ENCODE measurements at places on chromosomes 6 and 20.

DNA sequence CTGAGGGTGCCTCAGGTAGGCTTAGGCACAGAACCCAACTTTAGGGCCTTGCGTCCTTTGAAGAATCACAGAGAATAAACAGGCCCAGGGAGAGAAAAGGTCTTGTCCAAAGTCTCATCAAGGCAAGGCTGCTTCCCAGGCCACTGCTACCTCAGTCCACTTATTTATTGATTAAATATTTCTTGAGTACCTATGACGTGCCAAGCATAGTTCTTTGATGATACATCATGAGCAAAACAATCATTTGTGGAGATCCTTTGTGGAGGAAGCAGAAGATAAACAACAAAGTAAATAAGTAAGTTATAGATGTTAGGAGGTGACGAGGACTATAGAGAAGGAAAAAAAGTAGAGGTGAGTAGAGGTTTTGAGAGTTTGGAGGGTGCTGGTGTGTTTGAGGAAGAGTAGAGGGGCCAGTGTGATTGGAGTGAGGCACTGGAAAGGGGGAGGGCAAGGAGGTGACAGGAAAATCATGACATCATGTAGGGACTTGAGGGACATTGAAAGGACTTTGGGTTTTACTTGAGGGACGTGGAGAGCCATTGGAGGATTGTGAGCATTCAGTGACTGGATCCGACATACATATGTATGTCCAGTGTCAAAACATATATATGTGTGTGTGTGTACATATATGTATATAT is 14.1 kb upstream of the CHMP4B start:
- DNase-seq, result no peak

DNA sequence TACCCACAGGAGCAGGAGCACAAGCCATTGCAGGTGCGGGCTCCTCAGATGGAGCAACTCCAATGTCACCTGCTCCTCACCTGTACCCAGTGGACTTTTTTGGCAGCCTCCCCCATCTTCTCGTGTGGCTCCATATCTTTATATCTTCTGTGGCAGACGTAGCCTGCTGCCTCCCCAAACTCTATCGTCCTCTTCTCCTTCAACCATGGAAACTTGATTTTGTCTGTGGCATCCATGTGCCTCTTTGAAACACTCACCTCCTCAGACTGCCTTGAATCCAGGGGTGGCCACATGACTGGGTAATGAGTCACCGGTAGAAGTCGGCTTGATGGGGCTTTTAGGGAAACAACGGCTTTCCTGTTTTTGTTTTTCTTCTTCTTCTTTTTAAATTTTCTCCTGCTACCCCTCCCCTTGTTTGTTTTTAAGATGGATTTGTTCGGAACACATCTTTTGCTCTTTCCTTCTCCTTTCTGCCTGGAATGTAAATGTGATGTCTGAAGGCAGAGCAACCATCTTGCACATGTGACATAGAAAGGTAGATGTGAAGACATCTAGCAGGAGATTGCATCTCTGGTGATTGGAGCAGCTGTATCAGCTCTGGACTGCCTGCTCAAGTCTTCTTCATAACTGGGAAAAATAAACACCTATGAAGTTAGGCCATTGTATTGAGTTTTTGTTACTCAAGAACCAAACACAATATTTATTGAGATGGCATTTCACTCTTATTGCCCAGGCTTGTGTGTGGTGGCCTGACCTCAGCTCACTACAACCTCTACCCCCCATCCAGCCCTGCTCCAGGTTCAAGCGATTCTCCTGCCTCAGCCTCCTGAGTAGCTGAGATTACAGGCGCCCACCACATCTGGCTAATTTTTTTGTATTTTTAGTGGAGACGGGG is 69.9 kb upstream of the DDR1 start:
- DNase-seq, result no peak

- DNase-seq, result no peak
These were observed 261.2 kb downstream of the ADGB start for GRCh38 chr6:146859795-146860495.

DNA sequence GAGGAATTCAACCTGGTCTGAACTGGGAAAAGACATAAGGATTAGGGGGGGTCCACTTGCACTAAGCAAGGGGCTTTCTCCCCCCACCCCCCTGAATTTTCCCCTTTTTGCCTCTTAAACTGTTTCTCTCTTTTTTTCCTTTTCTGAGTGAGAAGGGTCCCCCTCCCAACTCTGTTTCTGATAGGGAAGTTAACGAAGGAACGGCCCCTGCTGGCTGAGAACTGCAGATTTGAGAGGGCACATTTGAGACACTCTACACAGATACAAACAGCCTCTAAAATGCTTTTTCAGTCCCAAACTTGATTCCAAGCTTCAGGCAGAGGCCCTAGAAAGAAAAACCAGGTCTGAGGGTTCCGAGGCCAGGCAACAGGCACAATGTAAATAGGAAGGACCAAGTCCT is 91.7 kb downstream of the JARID2 start:
- no peak for DNase-seq

DNA sequence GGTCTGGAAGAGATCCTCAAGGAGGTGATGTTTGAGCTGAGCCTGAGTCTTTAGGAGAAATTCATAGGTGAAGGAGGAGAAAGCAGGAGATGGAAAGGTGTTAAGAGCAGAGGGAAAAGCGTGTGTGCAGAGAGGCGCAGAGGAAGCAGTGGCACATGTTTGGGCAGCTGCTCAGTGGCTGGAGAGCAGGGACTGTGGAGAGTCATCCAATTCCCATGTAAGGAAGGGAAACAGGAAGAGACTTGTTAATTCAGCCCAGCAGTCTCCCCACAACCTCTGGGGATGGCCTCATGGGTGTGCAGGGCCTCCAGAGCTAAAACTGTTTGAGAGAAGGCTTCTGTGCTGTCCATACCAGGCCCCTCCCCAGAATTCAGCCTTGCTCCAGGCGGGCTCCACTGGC is 16.2 kb downstream of the AAR2 start:
- no peak for DNase-seq

DNA sequence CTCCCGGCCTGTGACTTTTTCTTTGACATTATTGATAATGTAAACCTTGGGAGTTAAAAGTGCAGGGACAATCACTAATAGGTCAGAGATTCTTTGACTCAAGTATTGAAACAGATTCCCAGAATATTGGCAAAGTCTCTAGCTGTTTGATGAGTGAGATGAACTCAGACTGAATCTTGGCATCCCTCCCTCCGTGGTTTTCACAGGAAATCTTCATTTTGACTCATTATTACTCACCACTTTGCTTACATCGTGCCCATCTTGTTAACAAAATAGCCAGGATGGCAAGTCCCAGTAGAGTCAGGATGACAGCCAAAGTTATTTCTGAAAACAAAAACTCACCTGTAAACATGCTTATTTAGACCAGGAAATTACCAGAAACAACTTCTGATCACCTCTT is 2.0 kb downstream of the TSBP1 start:
- no peak for DNase-seq

- no peak for DNase-seq
These were observed 52.8 kb downstream of the FKBP5 start for GRCh38 chr6:35635601-35636597.

DNA sequence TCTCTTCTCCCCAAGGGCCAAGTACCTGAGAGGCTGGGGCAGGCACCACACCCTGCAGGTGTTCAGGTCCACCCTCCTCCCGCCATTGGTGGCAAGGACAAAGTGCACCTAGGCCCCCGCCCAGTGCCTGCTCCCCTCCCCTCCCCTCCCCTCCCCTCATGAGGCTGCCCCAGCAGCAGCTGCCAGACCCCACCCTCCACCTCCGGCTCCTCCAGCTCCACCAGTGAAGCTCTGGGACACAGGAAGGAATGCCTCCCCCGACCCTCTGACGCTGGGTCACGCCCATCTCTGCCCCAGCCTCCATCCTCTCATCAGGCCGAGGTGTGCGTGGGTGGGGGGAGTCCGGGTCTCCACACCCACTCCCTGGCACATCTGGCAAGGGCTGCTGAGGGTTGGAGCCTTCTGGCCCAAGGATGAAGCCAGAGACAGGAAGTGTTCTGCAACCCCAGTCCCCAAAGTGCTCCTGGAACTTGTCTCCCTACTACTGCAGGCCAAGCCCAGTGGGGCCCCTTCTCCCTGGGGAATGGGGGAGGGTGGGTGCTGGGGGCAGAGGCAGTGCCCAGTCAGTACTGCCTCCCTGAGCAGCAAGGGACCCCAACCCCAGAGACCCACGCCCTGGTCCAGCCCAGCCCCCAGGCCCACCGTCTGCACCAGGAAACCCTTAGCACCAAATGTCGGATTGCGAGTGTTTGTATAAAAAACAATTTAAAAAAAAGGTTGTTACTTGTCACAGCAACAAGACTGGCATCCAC is 1.6 kb upstream of the UCKL1 start:
- DNase-seq, result peak; percentile 66

- peak; percentile 61 for DNase-seq
These were observed at the start of gene BEND6 for GRCh38 chr6:56954403-56955170. Gene BEND6 (plus strand): TSS chr6:56955107. CDS start chr6:56981811, 26,704 bp downstream.

GRCh38 chr6:46440141-46440540 is 51.1 kb downstream of the RCAN2 start:
- no peak for DNase-seq

GRCh38 chr20:46347841-46348803 is 39.8 kb upstream of the CDH22 start:
- no peak for DNase-seq

DNA sequence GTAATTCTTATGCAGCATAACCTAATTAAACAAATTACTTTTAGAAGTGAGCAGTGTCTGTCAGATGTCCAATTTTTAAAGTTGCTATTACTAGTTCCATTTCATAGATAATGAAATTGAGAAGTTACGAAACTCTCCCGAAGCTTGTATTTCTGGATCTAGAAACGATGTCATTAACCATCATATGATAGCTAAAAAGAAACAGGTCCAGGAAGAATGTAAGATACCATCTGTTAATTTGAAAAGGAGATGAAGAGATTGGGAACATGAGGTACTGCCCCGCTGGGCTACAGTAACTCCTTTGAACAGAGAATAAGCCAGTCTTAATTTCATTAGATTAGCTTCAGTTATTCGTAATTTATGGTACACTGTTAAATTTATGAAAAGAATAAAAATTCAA is 47.5 kb upstream of the TMX4 start:
- no peak for DNase-seq

DNA sequence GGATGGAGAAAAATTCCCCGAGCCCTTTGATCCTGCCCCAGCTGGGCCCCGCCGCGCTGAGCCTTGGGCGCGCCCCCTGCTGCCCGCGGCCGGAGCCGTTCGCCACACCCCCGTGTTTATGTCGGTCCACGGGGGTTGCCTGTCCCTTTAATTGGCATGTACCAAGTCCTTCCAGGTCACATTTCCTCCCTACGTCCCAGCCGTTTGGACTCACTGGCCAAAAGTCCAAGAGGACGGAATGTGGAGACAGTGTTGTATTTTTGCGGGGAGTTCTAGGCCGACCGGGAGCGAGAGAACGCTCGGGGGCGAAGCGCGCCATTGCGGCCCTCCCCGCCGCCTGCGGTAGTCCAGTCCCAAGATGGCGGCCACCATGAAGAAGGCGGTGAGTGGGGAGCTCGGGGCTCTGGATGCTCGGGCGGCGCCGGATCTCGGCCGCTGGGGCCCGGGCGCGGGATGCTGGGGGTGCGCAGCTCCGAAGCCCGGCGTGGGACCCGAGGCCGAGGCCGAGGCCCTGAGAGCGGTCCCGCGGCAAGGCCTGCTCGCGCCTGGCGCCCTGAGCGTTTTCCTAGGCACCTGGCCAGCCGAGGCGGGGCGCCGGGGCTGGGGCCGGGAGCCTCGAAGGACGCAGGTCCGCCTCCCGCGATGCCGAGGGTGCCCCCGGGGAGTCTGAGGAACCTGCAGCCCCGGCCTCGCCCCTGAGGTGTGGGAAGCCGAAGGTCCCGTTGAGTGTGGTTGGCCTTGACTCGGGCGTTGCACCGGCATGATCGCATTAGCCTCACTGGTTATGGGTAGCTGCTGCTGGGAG is at the start of gene PFDN4:
TSS of gene PFDN4 (plus strand) at position 345 of the 805 bp plus-strand sequence. CDS start at position 359, 14 bp downstream.
- DNase-seq, result peak; percentile 82

DNA sequence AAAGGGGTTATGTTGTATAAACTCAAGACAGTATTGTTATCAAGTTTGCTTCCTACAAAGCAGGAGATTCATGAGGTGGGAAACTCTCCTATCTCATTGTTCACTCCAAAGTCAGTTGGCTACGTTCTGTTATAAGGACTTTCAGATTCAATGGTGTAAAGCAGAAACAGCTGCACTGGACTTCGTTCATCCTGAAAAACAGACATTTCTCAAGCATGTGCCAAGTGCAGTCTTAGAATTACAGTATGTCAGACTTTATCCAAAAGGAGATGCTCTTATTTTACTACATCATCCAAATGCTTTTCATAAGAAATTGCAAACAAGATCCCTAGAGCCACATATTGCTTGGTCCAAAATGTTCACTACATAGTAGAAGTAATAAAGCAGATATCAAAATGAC is 14.9 kb downstream of the COL21A1 start:
- no peak for DNase-seq

DNA sequence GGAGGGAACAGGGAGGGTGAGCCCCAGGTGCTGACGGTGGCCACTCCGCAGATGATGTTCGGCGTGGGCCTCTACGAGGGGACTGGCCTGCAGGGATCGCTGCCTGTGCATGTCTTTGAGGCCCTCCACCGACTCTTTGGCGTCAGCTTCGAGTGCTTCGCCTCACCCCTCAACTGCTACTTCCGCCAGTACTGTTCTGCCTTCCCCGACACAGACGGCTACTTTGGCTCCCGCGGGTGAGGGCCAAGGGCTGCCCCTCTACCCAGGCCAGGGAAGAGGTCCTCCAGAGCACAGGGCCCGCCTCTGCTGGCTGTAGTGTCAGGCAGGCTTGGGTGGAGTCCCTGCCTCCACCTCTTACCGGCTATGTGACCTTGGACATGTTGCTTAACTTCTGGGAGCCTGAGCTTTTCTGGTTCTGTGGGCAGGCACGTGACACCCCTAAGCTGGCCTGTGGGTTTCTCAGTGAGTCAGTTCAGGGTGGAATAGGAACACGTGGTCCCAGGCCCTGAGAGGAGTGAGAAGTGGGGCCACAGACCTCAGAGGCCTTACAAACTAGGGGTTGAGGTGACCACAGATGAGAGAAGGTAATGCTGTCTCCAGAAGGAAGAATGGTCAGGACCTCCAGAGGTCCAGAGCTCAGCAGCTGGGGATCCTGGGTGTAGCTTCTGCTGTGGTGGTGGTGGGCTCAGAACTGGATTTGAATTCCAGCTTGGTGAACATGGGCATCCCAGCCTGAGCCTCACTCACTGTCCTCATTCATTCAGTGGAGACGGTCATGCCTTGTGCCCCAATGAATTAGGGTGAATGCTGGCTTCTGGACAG is 11.9 kb downstream of the PCIF1 start:
- no peak for DNase-seq

- no peak for DNase-seq
These were observed 114.1 kb downstream of the CD83 start for GRCh38 chr6:14231501-14232280.

DNA sequence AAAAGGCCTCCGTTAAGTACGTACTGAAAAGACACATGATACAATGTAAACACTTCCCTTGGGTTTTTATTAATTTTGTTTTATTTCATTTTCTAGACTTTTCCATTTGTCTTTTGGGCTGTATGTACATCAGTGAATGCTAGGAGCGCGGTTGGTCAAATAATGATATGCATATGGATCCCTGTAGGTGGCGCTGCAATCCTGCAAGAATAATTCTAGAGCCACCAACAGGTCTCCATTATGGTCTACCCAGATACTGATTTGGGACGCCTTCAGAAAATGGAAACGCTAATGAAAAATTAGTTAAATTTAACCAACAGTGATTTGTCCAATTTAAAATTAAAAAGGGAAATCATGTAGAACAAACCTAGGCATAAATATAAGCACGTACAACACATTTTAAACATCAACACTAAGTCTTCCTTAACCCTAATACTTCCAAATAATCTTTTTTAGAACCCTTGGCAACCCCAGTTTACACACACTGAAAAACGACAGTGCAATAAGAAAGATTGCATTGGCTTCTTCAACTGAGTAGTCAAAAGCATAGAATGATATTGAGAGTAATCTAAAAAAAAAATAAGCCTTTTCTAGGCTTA is 433.5 kb downstream of the RFPL4B start:
- DNase-seq, result peak; percentile 74
